Activated CD4-positive, alpha-beta T cell treated with anti-CD3 and anti-CD28 coated beads, Interleukin-2, amount 10 ng/mL, durations not matched to agents 24 days and 14 days (primary cell): ENCODE measurements at places on chromosomes 16 and 17. TPM values are rescaled to one million over a fixed set of nuclear protein-coding genes. Genes with fewer than 3 reads are reported as not detected.
A peak's percentile ranks its signal among the peaks of the same experiment; 100 is the strongest.

DNA sequence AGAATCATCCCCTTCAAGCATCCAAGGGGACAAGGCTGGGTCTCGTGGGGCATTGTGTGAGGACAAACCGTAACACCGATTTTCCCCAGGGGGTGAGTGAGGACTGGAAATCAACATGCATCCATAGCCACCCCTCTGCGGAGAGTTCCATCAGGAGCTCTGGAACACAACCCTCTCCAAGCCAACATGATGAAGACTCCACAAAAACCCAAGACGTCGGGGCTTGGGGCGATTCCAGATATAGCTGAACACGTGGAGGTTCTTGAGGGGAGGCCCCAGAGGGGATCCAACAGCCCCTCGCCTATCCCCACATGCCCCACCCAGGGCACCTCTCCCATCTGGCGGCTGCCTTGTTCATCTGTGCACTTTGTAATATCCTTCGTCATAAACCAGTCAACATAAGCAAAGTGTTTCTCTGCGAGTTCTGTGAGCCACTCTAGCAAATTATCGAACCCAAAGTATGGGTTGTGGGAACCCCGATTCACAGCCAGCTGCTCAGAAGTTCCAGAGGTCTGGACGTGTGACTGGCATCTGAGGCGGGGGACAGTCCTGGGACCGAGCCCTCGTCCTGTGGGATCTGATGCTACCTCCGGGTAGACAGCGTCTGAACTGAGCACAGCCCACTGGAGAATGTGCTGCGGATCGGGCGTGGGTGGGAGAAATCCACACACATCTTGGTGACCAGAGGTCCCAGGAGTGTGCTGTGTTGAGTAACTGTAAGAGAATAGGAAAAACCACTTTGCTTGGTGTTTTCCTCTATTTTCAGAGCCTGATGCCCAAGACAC lies 55.5 kb downstream of the RPH3AL start:
- no peaks in the 10 kb centered on the region for H3K36me3 ChIP-seq
- no peak for DNase-seq
- peaks cover 3% of the 10 kb centered on the region for H3K4me1 ChIP-seq
- H3K27me3 ChIP-seq: no peaks in the 10 kb centered on the region

GRCh38 chr17:57442401-57442823 lies 186.1 kb downstream of the MSI2 start:
- no peak for DNase-seq
- no peaks in the 10 kb centered on the region for H3K27me3 ChIP-seq
- peaks cover 76% of the 10 kb centered on the region for H3K4me1 ChIP-seq

DNA sequence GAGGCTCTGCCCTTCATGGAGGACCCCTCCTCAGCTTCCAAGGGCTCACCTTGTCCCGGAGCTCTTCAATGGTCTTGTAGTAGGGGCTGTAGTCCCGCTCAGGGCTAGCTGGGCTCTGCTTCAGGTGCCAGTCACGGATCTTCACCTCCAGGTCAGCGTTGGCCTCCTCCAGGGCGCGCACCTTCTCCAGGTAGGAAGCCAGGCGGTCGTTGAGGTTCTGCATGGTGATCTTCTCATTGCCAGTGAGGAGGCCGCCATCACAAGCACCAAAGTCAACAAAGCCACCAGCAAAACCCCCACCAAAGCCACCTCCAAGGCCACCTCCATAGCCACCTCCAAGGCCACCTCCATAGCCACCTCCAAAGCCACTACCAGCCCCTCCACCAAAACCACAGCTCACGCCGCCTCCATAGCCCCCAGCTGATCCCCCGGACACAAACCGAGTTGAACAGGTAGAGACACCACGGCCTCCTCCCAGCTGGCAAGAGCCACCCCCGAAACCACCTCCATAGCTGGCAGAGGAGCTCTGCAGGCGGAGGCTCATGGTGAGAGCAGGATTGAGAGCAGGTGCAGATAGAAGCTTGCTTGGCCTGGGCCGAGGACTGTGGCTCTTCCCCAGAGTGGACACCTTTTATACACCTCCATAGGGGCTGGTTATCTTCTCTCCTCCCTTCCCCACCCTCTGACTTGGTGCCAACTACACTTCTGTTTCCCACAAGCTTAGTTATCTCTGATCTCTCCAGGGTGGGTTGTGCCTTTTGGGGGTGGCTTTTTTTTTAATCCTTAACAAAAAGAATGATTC lies at the start of gene KRT13:
Gene KRT13 (minus strand): TSS at position 606 of the 802 bp plus-strand sequence. CDS start 62 bp downstream, at position 544.
- no peaks in the 10 kb centered on the region for H3K27me3 ChIP-seq
- H3K4me3 ChIP-seq: no peak within 1 kb of the TSS
- peaks cover under 1% of the 10 kb centered on the region for H3K4me1 ChIP-seq
- DNase-seq: no peak
- no peaks in the 10 kb centered on the region for H3K36me3 ChIP-seq

GRCh38 chr17:38510421-38511149 lies 82.3 kb downstream of the ARHGAP23 start:
- DNase-seq: no peak
- peak overlapping the region; percentile 15 for H3K4me3 ChIP-seq

DNA sequence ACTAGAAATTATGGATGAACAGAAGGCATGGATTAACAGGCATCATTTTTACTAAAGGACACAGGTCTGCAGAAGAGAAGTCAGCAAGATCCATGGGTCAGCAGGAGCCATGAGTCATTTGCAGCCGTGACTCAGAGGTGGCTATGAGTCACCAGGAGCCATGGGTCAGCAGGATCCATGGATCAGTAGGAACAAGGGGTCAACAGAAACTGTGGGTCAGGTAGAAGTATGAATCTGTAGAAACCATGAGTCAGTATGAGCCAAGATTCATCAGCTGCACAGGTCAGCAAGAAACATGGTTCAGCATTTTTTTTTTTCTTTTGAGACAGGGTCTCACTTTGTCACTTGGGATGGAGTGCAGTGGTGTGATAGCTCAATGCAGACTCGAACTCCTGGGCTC lies 58.2 kb upstream of the HS3ST4 start:
- DNase-seq: no peak
- H3K4me1 ChIP-seq: no peaks in the 10 kb centered on the region
- H3K36me3 ChIP-seq: no peaks in the 10 kb centered on the region
- H3K4me3 ChIP-seq: no peak overlapping the region

DNA sequence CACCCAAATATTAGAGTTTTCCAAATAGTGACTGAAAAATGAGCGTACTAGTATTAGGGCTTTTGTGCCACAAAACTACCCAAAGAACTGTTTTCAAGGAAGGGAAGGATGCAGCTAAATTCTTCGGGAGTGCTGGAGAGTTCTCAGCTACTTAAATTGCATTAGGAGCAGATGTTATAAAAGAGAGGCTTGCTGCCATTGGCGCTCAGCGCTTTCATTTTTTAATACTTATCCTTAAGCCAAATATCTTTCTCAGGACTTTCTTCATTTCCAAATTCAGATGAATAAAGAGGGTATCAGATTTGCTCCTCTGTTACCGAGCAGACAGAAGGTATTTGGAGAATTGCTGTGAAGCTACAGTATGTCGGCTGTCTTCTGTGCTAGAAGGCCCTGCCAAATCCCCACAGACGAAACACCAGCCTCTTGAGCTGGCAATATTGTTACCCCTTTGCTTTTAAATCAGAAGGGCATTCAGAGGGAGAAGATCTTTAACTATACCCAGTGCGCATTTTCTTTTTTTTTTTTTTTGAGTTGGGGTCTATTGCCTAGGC lies 47.2 kb upstream of the CLEC18A start:
- no peaks in the 10 kb centered on the region for H3K27me3 ChIP-seq
- H3K36me3 ChIP-seq: peaks cover 14% of the 10 kb centered on the region
- H3K27ac ChIP-seq: no peak overlapping the region
- H3K4me3 ChIP-seq: no peak overlapping the region
- DNase-seq: no peak
- H3K4me1 ChIP-seq: no peaks in the 10 kb centered on the region

MEIOC gene
- 0.14 and 0.42 TPM in 2 replicates for total RNA-seq

GRCh38 chr17:73210002-73210678 lies 17.3 kb downstream of the COG1 start:
- H3K4me3 ChIP-seq: no peak overlapping the region
- H3K36me3 ChIP-seq: peaks cover 48% of the 10 kb centered on the region
- H3K4me1 ChIP-seq: peaks cover 21% of the 10 kb centered on the region
- H3K27ac ChIP-seq: peak overlapping the region; percentile 71
- DNase-seq: no peak
- H3K27me3 ChIP-seq: no peaks in the 10 kb centered on the region

- H3K4me3 ChIP-seq: no peak overlapping the region
- no peaks in the 10 kb centered on the region for H3K36me3 ChIP-seq
- H3K27ac ChIP-seq: no peak overlapping the region
- no peak for DNase-seq
- no peaks in the 10 kb centered on the region for H3K4me1 ChIP-seq
- H3K27me3 ChIP-seq: peaks cover 11% of the 10 kb centered on the region
Measured at GRCh38 chr17:74163271-74163821, 40.1 kb upstream of the RPL38 start.

TBC1D3I gene
- 0.65 and 1.9 TPM in 2 replicates for total RNA-seq

VWA3A gene
- 0.19 TPM in 1 of 2 replicates, not detected in the other for total RNA-seq

FOXN1 gene
- total RNA-seq: not detected in 2 replicates

DNA sequence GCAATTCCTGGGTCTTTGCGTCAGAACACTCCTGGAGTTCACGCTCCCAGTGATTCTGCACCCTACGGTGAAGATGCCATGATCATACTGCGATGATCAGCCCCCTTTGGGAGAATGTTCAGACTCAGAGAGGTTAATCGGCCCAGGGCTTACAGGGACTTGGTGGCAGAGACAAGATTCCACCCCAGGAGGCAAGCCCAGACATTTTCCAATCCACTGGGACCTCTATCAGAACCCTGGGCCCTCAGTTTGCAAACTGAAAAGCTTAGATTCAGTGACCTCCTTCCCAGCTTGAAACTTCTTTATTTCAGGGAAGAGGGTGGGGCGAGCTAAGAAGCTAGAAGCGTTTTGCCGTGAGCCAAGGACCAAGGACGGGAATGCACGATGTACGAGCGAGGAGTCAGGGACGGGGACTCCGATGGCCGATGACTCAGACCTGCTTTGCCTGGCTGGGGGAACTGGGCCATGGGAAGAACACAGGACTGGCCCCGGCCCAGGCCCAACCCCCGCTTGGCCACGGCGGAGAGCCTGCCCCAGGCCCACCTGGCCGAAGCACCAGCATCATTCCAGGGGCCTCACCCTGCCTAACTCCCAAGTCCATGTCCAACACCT lies 34.7 kb downstream of the SOCS3 start:
- no peak for DNase-seq
- H3K27ac ChIP-seq: peak overlapping the region; percentile 58
- H3K27me3 ChIP-seq: no peaks in the 10 kb centered on the region
- no peak overlapping the region for H3K4me3 ChIP-seq

DNA sequence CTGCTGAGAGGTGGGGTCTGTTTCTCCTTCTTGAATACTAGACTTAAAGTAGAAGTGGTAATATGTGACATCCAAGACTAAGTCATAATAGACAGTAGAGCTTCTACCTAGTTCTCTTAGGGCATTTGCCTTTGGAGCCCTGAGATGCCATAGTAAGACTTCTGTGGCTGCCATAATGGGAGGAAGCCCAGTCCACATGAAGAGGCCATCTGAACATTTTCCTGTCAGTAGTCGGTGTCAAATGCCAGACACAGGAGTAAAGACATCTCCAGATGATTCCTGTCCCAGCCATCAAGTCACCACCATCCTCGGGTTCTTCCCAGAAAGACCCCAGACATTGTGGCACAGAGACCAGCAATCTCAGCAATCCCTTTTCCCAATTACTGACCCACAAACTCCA lies 58.1 kb upstream of the IRX6 start:
- no peaks in the 10 kb centered on the region for H3K36me3 ChIP-seq
- no peaks in the 10 kb centered on the region for H3K4me1 ChIP-seq
- DNase-seq: no peak
- no peak overlapping the region for H3K4me3 ChIP-seq
- H3K27me3 ChIP-seq: no peaks in the 10 kb centered on the region
- no peak overlapping the region for H3K27ac ChIP-seq

DNA sequence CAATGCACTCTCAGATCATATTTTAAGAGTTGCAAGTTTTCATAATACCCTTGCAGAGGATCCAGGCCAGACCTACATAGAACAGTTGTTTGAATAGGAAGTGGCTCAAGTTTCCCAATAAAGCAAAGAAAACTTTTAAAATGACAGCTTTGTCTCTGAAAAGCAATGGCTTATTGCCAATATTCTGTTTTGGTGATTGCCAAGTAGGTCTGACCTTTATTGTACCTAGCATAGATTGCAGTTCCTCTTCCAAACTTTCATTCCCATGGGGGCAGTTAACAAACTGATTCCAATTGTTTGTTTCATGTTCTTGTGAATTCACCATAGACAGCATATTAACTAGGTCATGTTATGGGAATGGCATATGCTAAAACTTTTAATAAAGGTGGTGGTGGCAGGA lies 664.6 kb upstream of the CA10 start:
- H3K36me3 ChIP-seq: no peaks in the 10 kb centered on the region
- H3K4me1 ChIP-seq: no peaks in the 10 kb centered on the region
- no peaks in the 10 kb centered on the region for H3K27me3 ChIP-seq
- no peak overlapping the region for H3K27ac ChIP-seq

DNA sequence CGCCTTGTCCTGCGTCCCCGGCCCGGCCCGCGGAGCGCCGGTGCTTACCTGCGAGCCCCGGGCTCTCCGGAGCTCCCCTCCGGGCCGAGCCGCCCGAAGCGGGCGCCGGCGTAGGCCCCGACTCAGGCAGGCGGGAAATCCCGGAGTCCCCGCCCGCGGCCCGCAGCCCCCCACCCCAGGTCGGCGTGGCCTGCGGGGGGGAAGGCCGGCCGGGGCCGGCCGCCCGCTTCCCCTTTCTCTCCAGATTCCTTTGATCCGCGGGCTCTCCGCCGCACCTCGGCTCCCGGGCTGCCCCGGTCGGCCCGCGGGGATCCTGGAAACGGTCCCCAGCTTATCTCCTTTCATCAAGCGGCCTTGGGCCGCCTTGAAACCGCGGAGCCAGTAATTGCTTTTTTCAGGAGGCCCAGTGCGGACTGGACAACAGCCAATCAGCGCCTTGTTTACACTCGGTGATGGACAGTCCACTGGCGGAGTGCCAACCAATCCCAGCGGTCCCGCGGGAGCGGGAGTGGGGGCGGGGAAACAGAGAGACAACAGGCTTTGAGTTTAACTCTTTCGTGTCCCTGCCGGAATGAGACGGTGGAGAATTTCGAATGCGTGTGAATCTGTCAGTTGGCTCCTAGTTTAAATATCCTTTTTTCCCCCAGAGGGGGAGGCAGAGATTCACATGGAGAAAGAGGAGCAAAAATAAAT lies 1.4 kb upstream of the BAHCC1 start:
- peak; percentile 87 for DNase-seq
- peaks cover 14% of the 10 kb centered on the region for H3K4me1 ChIP-seq
- peak overlapping the region; percentile 59 for H3K4me3 ChIP-seq
- H3K27me3 ChIP-seq: peaks cover 56% of the 10 kb centered on the region
